ENCODE measurements at places on chromosomes 3 and 15.

- DNase-seq = no peak
Measured at GRCh38 chr15:66832664-66833063, 130.6 kb downstream of the SMAD6 start.

GRCh38 chr15:62469874-62470688, 305.0 kb upstream of the C2CD4B start:
- DNase-seq = no peak

DNA sequence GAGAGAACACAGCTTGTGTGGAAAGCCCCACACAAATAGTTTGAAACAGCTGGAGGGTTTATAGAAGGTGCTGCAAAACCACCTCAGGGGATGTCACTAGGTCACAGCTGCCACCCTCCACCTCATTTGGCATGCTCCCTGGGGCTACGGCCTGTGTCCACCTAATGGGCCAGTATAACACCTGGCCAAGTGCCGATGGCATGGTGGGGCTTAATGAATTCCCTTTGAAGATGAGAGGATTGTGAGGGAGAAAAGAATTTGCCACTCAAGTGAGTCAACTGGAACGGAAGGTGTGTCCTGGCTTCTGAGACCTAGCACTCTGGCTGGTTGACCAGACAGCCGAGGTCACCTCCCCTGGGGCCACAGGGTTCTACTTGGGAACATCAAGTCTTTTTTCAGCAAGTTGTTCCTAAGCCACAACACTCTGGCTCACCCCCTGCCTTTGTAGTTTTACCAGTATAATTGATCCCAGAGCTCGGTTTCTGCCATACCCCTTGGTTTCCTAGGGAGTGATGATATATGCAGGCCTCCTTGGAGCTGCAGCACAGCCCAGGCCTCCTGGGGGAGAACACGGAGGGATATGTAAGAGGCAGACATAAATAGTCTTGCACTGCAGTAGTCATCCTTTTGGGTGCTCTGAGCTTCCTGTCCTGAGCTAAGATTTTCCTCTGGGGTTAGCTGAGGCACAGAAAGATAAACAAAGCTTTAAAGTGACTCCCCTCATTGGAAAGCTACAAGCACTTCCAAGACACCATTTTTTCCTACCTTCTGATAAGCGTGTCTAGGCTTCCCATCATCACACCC, 178.2 kb upstream of the LPP start:
- DNase-seq = no peak

GRCh38 chr3:143000528-143000927, 842 bp upstream of the U2SURP start:
- no peak for DNase-seq

DNA sequence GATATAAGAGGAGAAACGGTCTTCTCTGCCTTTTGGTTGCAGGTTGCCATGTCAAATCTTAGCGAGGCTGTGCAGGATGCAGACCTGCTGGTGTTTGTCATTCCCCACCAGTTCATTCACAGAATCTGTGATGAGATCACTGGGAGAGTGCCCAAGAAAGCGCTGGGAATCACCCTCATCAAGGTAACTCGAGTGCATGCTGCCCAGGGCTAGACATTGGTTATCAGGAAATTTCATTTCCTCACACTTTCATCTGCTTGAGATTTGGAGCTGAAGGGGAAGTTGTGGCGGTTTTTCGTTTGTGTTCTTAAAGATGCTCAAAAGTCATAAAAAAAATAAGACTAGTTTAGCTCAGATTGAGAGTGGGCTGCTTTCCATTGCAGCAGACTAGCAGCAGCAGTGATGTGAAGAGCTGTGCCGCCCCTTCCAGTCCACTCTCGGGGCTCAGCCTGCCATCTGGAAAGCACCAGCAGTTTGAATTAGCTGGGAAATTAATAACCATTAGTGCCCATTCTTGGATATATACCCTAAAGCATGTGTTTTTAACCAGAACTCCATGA, 32.2 kb downstream of the GPD1L start:
- no peak for DNase-seq

DNA sequence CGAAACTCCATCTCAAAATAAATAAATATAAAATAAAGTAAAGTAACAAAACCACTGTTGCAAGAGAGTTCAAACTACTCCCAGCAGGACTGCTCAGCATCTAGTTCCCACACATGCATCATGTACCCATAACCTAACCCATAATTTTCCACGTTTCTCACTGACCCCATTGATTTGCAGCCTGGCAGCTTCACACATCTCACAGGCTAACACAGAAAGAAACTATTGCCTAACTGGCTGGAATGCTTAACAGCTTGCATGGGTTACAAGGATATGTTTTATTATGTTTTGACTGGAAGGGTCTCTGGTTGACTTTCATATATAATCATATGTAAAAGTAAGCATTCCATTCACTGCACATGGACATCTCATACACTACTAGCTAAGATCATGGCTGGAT, 55.6 kb upstream of the TBC1D23 start:
- DNase-seq = no peak

- DNase-seq = no peak
Measured at GRCh38 chr3:116191409-116191808, 253.9 kb downstream of the LSAMP start.

- DNase-seq = no peak
Measured at GRCh38 chr3:194462936-194463335, 23.9 kb downstream of the ATP13A3 start.

All from activated T-helper 1 cell treated with anti-CD3 and anti-CD28 coated beads, Interleukin-2, amount 50 U/mL, for 16 hours (primary cell).